Mesenchymal stem cell (in vitro differentiated cells and primary cell): ENCODE measurements at places on chromosomes 13 and 19.

- DNase-seq = no peak
Measured at GRCh38 chr19:45250216-45250831, 747 bp upstream of the MARK4 start.

- no peak for DNase-seq
Measured at GRCh38 chr19:17304386-17305215, 1.1 kb upstream of the MRPL34 start.

- no peak for DNase-seq
Measured at GRCh38 chr13:102322211-102322610, 79.6 kb downstream of the FGF14 start.

DNA sequence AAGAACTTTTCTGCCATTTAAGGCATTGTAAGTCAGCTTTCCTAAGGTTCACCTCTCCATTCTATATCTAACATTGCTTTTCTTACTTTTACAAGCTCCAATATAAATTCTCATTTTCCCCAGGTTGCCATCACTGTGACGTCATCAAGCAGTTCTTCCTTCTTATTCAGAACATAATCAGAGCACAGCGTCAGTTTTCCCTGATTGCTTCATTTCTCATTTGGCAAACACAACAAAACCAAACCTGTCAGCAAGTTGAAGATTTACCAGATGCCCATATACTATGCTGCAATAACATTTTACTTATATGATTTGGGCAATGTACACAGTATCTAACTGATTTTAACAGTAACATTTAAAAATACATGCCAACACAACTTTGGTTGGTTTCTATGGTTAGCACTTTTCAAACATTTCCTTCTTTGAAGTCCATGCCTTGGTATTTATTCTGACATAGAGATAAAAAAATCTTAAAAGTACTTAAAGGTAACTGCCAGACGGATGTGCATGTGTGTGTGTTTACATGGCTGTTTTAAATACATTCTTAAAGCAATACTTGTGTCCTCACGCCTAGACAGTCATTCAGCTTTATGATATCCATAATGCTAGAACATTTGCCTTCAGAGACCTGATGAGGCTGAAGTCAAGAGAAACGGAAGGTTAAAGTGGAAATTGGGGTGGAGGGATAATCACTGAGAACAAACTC lies 264.0 kb downstream of the KLF12 start:
- peak; percentile 84 for DNase-seq

DNA sequence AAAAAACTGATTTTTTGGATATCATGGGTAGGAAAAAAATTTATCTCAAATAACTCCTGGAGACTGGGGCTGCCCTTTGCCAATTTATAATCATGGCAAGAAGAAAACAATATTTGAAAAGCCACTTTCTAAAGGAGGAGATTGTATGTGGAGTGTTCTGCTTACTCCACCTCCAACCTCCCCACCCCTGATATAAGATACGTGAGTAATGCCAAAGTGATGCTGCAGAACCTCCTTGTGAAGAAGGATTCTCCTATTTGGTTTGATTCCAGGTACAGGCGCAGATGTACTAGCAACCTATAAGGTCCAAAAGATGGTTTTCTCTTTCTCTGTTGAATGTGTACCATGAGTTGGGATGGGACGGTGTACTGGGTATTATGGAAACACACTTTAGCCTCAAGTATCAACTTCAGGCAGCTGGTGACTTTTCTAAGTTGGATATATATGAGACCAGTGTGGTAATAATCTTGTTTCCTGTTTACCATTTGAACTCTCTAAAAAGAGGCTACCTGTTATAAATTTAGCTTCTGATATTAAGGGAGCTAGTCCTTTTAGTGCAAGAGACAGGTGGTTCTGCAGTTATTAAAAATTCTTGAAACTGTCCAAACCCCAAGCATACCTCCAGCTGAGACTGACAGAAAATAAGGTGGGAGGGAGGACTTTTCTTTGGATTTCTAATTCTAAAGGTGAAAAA lies 724.0 kb upstream of the MIR17HG start:
- no peak for DNase-seq

DNA sequence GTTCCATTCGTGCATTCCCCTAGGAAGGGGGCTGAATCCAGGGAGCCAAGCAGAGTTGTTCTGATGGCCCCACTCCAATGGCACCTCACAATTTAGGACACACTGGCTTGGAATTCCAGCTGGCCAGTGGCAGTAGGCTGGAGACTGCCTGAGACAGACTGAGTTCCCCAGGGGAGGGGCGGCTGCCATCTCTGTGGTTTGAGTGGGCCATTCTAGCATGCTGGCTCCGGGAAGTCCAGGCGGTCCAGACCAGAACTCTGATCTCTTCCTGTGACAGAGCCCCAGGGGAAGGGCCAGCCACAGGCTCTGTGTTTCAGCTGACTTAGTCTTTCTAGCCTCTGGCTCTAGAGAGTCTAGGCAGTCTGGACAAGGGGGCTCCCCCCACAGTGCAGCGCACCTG lies 29.5 kb upstream of the SLC7A1 start:
- no peak for DNase-seq

GRCh38 chr19:51743405-51743804 lies 8.3 kb downstream of the FPR1 start:
- no peak for DNase-seq

GRCh38 chr13:30659980-30660379 lies 42.3 kb downstream of the USPL1 start:
- DNase-seq = no peak

- DNase-seq = peak; percentile 14
Measured at GRCh38 chr19:48955308-48955958, 758 bp downstream of the BAX start.

DNA sequence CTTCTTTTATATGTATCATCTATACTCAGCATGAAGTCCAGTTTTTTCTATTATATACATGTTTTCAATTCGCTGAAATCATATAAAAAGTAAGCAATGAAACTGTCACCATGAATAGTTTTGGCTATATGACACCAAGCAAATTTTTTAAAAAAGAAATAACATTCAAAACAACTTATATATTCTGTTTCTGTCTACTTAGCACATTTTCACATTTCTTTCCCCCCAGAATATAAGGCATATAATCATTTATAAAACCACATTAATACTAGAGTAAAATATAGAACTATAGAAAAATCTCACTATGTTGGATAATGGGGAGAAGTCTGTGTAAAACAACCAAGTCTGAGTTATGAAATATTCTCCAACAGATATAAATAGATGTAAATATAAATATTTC lies 33.1 kb downstream of the POSTN start:
- no peak for DNase-seq

DNA sequence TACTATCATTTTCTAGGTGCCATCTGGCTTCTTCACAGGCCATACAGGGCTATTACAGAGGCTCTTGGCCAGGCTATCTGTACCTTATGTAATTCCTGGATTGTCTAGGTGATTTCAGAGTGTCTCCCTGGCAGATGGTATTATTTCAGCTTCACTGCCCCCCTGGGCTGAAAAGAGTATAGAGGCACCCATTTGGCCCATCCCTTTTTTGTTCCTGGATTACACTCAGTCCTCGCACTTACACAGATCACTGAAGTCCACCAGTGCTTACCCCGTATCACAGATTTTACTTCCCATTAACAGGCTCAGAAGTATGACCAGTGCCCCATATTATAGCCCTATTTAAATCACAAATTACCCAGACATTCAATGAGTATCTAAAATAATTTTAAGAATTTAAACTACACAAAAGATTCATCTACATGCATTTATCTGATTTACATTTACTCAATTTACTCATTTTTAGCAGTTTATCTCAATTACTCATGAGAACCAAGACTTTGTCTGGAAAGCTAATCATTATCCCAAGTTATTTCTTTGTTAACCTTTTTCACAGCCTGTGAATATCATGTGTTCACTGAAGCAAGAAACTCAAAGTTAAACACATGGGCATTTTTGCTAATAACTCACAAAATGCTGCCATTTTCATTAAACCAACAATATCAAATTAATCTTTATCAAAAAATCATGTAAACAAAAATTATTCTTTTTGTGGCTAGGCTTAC lies 121.0 kb downstream of the PCDH20 start:
- no peak for DNase-seq

GRCh38 chr19:43316591-43317319 lies 36.7 kb upstream of the CD177 start:
- no peak for DNase-seq

GRCh38 chr13:35475960-35476943 lies at the start of gene MAB21L1:
TSS of gene MAB21L1 (minus strand) at chr13:35476689. CDS start at chr13:35476138, 551 bp downstream.
- DNase-seq = peak; percentile 44

GRCh38 chr19:7257148-7258040 lies 36.8 kb downstream of the INSR start:
- DNase-seq = peak; percentile 28

DNA sequence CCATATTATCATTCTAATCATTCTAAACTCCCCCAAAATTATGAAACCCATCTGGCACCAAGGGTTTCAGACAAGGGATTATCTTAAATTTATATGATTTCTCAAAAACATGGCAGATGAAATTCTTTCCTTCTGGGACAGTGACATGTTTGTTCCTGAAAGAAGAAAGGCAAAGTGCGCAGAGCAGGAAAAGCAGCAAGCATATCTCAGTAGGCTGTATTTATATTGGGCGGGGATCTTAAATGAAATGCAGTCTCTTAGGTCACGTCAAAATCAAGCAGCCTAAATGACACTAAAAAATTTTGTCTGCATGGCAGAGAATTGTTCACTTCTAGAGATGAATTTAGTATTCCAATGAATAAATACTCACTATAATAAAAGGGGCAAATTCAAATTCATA lies 49.3 kb downstream of the RCBTB2 start:
- no peak for DNase-seq
